ENCODE measurements at places on chromosomes 16 and 17. TPM values are rescaled to one million over a fixed set of nuclear protein-coding genes. Genes with fewer than 3 reads are reported as not detected.
A peak's percentile ranks its signal among the peaks of the same experiment; 100 is the strongest.

- peaks cover 31% of the 10 kb centered on the region for H3K27me3 ChIP-seq
- no peaks in the 10 kb centered on the region for H3K36me3 ChIP-seq
- H3K4me1 ChIP-seq, result peaks cover 14% of the 10 kb centered on the region
- H3K4me3 ChIP-seq, result no peak overlapping the region
Observed at GRCh38 chr16:49838441-49839016, 17.4 kb downstream of the ZNF423 start.

GRCh38 chr17:1111599-1112443 lies 68.0 kb downstream of the ABR start:
- H3K27me3 ChIP-seq, result no peaks in the 10 kb centered on the region
- H3K27ac ChIP-seq, result no peak overlapping the region
- peaks cover 44% of the 10 kb centered on the region for H3K4me1 ChIP-seq
- H3K4me3 ChIP-seq, result peak overlapping the region; percentile 69
- no peak for DNase-seq
- no peaks in the 10 kb centered on the region for H3K36me3 ChIP-seq

GRCh38 chr16:74724820-74725549 lies 24.3 kb upstream of the MLKL start:
- DNase-seq, result no peak
- H3K27ac ChIP-seq, result no peak overlapping the region
- H3K4me3 ChIP-seq, result no peak overlapping the region
- H3K36me3 ChIP-seq, result no peaks in the 10 kb centered on the region
- H3K4me1 ChIP-seq, result no peaks in the 10 kb centered on the region

The ENO3 gene
- 26.3 TPM for total RNA-seq

The TIMP2 gene
- 3.5 TPM for total RNA-seq

GRCh38 chr17:14448818-14449217 lies 147.9 kb downstream of the HS3ST3B1 start:
- no peaks in the 10 kb centered on the region for H3K36me3 ChIP-seq
- H3K27ac ChIP-seq, result no peak overlapping the region
- no peak overlapping the region for H3K4me3 ChIP-seq
- H3K4me1 ChIP-seq, result peaks cover 24% of the 10 kb centered on the region
- peaks cover 5% of the 10 kb centered on the region for H3K27me3 ChIP-seq

- H3K27ac ChIP-seq, result no peak overlapping the region
- H3K4me1 ChIP-seq, result no peaks in the 10 kb centered on the region
- H3K27me3 ChIP-seq, result peaks cover 5% of the 10 kb centered on the region
- no peak for DNase-seq
- no peak overlapping the region for H3K4me3 ChIP-seq
Observed at GRCh38 chr16:87674419-87674818, 72.1 kb downstream of the JPH3 start.

- no peak overlapping the region for H3K27ac ChIP-seq
- H3K4me1 ChIP-seq, result no peaks in the 10 kb centered on the region
- DNase-seq, result no peak
- no peak overlapping the region for H3K4me3 ChIP-seq
- peaks cover 24% of the 10 kb centered on the region for H3K36me3 ChIP-seq
Observed at GRCh38 chr17:37083456-37083855, 134.7 kb downstream of the AATF start.

The MYH2 gene
- not detected for total RNA-seq

The NEUROD2 gene
- not detected for total RNA-seq

The FAM171A2 gene
- total RNA-seq, result 0.49 TPM

GRCh38 chr17:72774236-72774635 lies 318.3 kb downstream of the SLC39A11 start:
- H3K36me3 ChIP-seq, result peaks cover 15% of the 10 kb centered on the region
- no peak for DNase-seq
- no peaks in the 10 kb centered on the region for H3K27me3 ChIP-seq
- H3K27ac ChIP-seq, result no peak overlapping the region

The PPY gene
- total RNA-seq, result not detected

DNA sequence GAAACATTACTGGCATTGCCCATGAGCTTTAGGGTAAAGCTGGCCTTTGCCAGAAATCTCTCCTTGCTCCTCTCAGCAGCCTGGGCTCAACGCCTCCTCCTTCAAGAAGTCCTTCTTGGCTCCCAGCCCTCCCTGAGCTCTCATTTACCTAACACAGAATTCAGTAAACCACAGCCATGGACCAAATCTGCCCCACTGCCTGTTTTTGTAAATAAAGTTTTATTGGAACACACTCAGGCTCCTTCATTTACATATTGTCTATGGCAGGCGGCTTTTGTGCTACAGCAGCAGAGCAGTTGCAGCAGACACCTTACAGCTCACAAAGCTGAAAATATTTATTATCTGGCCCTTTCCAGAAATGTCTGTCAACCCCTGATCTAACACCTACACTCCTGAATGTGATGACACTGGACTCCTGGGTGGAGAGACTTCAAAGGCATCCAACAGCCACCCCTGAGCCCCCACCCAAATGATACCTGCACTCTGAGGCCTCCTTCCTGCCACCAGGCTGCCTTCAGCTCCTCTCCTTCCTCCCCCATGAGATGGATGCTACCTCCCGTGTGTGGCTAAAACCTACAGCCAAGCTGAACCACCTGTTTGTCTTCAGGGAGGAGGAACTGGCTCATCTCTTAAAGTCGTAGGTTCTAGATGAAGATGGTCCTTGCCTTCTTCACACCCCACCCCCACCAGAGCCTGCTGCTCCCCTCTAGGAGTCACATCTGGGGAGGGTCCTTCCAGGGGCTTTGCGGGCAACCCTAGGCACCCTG lies 41.6 kb downstream of the PIMREG start:
- H3K4me1 ChIP-seq, result no peaks in the 10 kb centered on the region
- DNase-seq, result no peak
- H3K27ac ChIP-seq, result no peak overlapping the region

DNA sequence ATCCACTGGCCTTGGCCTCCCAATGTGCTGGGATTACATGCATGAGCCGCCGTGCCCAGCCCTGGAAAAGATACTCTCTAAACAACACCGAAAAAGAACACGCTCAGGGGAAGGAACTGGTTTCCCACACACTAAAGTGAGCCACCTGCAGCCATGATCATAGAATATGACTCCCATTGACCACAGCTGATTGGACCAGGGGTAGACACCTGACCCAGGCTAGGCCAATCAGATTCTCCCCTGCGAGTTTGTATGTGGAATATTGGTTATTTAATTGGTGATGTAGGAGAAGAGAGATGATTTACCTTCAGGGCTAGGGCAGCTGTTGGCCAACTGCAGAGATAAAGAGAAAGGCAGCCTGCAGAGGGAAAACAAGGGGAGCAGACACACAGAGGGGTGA lies 9.0 kb upstream of the GGA2 start:
- peak overlapping the region; percentile 24 for H3K4me3 ChIP-seq
- H3K36me3 ChIP-seq, result peaks cover 27% of the 10 kb centered on the region
- no peaks in the 10 kb centered on the region for H3K27me3 ChIP-seq
- H3K27ac ChIP-seq, result peak overlapping the region; percentile 80

The TMC6 gene
- 896 TPM for total RNA-seq

- no peak for DNase-seq
- H3K27me3 ChIP-seq, result no peaks in the 10 kb centered on the region
- H3K4me1 ChIP-seq, result peaks cover 21% of the 10 kb centered on the region
- no peak overlapping the region for H3K27ac ChIP-seq
Observed at GRCh38 chr16:31703526-31704128, 170.0 kb upstream of the ZNF267 start.

The ST6GALNAC2 gene
- total RNA-seq, result not detected

- H3K36me3 ChIP-seq, result no peaks in the 10 kb centered on the region
- H3K27me3 ChIP-seq, result no peaks in the 10 kb centered on the region
- no peak for DNase-seq
- H3K4me3 ChIP-seq, result no peak overlapping the region
- H3K4me1 ChIP-seq, result peaks cover 6% of the 10 kb centered on the region
- H3K27ac ChIP-seq, result no peak overlapping the region
Observed at GRCh38 chr16:78654929-78655328, 555.5 kb downstream of the WWOX start.

- no peaks in the 10 kb centered on the region for H3K36me3 ChIP-seq
- no peak for DNase-seq
- H3K4me3 ChIP-seq, result no peak overlapping the region
- H3K27me3 ChIP-seq, result no peaks in the 10 kb centered on the region
- H3K4me1 ChIP-seq, result peaks cover 12% of the 10 kb centered on the region
- no peak overlapping the region for H3K27ac ChIP-seq
Observed at GRCh38 chr17:3982113-3982512, 17.9 kb upstream of the ATP2A3 start.

DNA sequence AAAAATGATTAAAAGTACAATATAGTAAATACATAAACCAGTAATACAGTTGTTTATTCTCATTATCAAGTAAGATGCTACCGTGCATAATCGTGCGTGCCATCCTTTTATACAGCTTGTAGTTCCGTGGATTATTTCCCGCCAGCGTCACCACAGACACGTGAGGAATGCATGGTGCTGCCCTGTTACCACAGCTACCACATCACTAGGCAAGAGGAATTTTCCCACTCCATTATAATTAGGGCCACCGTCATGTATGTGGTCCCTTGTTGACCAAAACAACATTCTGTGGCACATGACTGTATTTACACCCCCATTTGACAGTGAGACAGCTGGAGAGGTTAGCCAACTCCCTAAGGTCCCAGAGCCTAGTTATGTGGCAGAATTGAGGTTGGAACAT lies 30.5 kb upstream of the LGALS9 start:
- H3K4me3 ChIP-seq, result no peak overlapping the region
- no peak for DNase-seq
- H3K4me1 ChIP-seq, result peaks cover 2% of the 10 kb centered on the region
- H3K27ac ChIP-seq, result no peak overlapping the region
- peaks cover 45% of the 10 kb centered on the region for H3K36me3 ChIP-seq
- H3K27me3 ChIP-seq, result no peaks in the 10 kb centered on the region

DNA sequence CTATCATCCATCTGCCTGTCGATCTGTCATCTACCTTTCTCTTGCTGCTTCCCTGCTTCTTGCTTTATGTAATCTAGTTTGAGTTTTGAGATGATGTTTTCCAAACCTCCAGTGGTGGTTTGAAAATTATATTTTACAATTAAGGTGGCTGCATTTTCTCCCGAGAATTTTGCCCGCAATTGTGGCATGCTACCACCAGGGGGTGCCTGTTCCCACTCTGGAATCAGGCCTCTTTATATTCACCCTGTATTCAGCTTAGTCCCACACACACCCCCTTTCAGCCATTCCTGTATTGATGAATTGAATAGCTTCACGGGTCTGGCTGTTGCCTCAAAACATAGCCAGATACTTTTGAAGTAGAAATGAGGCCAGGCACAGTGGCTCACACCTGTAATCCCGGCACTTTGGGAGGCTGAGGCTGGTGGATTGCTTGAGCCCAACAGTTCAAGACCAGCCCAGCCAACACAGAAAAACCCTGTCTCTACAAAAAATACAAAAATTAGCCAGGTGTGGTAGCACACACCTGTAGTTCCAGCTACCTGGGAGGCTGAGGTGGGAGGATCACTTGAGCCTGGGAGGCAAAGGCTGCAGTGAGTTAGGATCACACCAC lies 3.2 kb downstream of the PRSS22 start:
- no peak for DNase-seq
- H3K27me3 ChIP-seq, result peaks cover 21% of the 10 kb centered on the region
- peaks cover 4% of the 10 kb centered on the region for H3K4me1 ChIP-seq
- no peaks in the 10 kb centered on the region for H3K36me3 ChIP-seq
- H3K4me3 ChIP-seq, result no peak overlapping the region

GRCh38 chr17:65231662-65232335 lies 94.6 kb downstream of the RGS9 start:
- H3K36me3 ChIP-seq, result no peaks in the 10 kb centered on the region
- DNase-seq, result no peak
- no peak overlapping the region for H3K27ac ChIP-seq
- peaks cover 35% of the 10 kb centered on the region for H3K27me3 ChIP-seq
- H3K4me3 ChIP-seq, result no peak overlapping the region

DNA sequence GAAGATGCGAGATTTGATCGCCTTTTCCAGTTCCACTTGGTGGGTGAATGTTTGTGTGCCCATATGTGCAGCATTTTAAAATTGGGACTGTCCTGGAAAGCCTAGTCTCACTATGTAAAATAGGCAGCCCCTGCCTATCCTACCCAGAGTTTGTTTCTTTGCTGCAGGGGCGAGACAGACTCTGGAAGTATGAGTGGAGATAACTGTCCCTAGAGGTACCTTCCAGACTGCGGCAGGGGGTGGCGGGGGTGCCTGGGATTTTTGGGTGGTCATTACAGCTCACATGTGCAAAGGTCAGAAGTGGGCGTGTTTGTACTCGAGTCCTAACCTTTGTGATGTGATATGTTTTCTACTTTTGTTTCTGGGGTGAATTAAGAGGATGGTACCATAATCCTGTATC lies 36.6 kb downstream of the MPRIP start:
- H3K4me3 ChIP-seq, result no peak overlapping the region
- peaks cover 69% of the 10 kb centered on the region for H3K36me3 ChIP-seq
- no peaks in the 10 kb centered on the region for H3K27me3 ChIP-seq
- H3K4me1 ChIP-seq, result peaks cover 25% of the 10 kb centered on the region
- H3K27ac ChIP-seq, result no peak overlapping the region

DNA sequence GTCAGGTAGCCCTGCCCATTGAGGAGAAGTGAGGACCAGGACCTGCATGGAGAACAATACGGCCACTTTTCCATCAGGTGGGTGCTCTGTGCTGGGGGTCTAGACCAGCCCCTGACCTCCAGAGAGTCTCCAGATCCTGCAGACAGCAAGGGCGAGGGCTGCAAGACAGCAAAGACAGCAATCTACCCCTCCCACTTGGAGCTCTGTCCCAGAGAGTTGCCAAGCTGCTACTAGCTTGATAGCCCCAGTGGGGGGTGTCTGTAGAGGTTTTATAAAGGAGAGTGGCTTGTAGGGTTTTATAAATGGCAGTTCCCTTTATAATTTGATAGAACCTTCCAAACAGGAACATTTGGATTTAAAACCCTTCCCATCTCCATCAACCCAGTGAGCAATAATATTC lies 16.7 kb upstream of the SLFN11 start:
- no peak overlapping the region for H3K4me3 ChIP-seq
- no peaks in the 10 kb centered on the region for H3K36me3 ChIP-seq
- H3K27me3 ChIP-seq, result peaks cover 2% of the 10 kb centered on the region
- no peak for DNase-seq
- H3K4me1 ChIP-seq, result peaks cover 5% of the 10 kb centered on the region

DNA sequence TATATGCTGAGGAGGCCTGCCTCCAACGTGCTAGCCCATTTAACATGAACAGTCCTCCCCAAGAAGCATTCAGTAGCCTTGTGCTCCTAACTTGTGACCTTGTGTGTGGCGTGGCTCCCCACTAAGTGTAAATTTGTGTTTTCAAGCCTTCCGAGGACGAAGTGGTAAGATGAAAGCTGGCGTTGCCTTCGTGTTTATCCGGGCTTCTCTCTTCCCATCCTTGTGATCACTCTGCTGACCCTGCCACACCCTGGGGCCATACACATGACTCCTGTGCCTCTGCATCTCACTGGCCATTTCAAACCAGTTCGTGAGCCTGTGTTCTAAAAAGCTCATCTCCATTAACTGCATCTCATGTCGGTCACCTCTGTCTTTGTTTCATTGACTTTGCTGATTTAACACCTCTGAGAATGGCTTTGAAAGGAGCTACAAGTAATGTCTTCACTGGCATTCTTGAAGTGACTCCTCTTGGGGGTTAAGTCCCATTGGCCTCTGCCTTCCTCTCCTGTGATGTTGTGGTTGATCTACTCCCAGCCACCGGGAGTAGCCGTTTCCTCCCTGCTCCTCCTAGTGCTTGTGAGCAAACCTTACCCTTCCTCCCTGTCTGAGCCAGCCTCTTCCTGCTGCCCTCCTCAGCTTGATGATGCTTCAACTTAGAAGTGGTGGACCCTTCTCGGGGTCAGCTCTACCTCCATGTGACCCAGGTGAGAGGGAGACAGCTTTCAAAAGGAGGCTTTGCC lies 27.4 kb upstream of the NAGLU start:
- peaks cover 81% of the 10 kb centered on the region for H3K36me3 ChIP-seq
- no peak overlapping the region for H3K4me3 ChIP-seq
- DNase-seq, result no peak
- no peak overlapping the region for H3K27ac ChIP-seq
- no peaks in the 10 kb centered on the region for H3K27me3 ChIP-seq
- peaks cover 15% of the 10 kb centered on the region for H3K4me1 ChIP-seq
